ENCODE measurements at places on chromosomes 4 and X. TPM values are rescaled to one million over a fixed set of nuclear protein-coding genes. Genes with fewer than 3 reads are reported as not detected.

DNA sequence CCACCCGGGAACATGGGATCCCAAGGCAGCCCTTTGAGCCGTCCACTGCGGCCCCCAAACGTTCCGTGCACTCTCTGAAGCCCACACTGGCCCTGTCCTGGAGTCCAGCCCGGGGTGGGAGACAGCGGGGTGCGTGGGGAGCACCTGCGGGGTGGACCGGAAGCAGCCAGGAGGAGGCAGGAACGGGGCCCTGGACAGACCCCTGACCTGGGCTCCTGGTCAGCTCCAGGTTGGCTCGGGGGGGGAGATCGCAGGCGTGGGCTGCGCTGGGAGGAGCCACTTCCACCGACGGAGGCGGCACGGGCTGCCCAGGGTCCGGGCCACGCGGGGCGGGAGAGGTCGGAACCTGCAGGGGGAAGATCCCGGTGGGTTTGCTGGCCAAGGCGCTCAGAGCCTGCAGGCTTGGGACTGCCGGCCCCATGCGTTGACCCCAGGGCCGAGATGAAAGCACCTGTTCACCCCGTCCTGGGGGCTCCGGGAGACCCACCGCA is 5.7 kb upstream of the PLCXD1 start:
- DNase-seq, result peak; percentile 62
- no peaks in the 10 kb centered on the region for H3K27me3 ChIP-seq
- H3K4me1 ChIP-seq, result peaks cover 19% of the 10 kb centered on the region
- no peaks in the 10 kb centered on the region for H3K36me3 ChIP-seq
- peak overlapping the region; percentile 65 for H3K4me3 ChIP-seq

DNA sequence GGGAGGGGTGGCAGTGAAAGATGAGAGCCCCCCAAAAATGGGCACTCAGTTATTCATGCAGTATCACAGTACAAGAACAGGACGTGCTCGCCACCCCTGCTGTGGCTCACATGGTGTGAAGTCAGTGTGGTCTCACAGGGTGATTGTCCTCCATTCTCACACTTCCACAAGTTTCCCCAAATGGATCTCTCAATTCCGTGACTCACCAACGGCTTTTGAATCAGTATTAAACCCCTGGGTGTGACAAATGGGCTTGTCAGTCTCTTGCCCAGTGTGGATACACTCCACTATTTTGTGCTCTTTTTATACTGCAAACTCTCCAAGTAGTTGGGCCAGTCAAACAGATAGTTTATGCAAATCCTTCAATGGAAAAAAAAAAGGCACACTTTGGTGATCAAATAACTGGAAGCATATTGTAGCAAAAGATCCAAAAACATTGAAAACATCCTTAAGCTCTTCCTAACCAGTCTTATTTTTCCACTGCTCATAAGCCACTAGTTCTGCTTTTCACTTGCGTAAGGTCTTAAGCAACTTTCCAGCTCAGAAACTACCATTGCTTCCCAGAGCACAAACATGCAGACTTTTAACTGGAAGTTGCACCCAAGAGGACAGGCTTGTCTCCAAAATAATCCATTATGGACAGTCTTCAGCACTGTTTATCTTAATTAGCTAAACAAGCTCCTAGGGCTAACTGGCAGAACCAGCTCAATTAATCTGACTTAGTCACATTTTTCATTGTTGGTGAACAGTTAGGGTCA is 365.7 kb downstream of the PPP3CA start:
- no peaks in the 10 kb centered on the region for H3K27me3 ChIP-seq
- no peaks in the 10 kb centered on the region for H3K36me3 ChIP-seq
- no peak for DNase-seq
- H3K4me3 ChIP-seq, result no peak overlapping the region
- H3K4me1 ChIP-seq, result peaks cover 13% of the 10 kb centered on the region
- no peak overlapping the region for H3K27ac ChIP-seq

DNA sequence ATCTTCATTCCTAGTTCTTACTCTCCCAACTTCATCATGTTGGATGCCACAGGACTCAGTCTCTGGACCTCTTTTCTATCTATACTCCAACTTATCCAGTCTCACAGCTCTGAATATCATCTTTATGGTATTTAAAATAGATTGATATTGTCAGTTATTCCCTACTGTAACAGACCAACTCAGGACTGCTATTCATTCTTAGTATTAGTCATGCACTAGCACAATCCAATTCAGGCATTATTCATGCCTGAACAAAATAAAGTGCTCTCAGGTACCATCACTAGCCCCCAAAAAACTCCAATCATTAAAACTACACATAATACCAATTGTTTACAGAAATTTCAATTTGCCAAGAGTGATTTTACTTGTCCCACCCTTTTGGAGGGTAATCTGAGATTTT is 37.7 kb downstream of the FRYL start:
- peaks cover 13% of the 10 kb centered on the region for H3K4me1 ChIP-seq
- no peak overlapping the region for H3K27ac ChIP-seq
- H3K27me3 ChIP-seq, result no peaks in the 10 kb centered on the region
- no peak overlapping the region for H3K4me3 ChIP-seq
- DNase-seq, result no peak

Gene NHSL2
- 2.0 TPM for total RNA-seq

- no peaks in the 10 kb centered on the region for H3K27me3 ChIP-seq
- H3K36me3 ChIP-seq, result no peaks in the 10 kb centered on the region
- peaks cover 37% of the 10 kb centered on the region for H3K4me1 ChIP-seq
- no peak overlapping the region for H3K27ac ChIP-seq
These were observed 11.3 kb downstream of the RGS12 start for GRCh38 chr4:3303923-3304710.

DNA sequence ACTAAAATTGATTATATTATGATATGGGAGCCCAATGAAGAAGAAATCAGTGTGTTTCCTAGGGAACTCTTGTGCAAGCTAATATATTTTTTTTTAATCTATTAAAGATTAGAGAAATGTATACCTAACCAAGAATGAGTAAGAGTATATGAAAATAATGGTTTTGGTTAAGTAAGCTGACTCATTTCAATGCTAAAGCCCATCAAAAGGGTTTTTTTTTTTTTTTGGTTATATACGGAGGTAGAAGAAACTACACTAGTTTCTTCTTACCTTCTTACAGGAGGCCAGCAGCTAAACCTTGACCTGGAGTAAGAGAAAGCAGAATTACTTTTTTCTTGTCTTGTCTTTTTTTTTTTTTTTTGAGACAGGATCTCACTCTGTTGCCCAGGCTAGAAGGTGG is 27.5 kb downstream of the RUFY3 start:
- H3K4me3 ChIP-seq, result no peak overlapping the region
- DNase-seq, result no peak
- H3K4me1 ChIP-seq, result no peaks in the 10 kb centered on the region

Gene SCARB2
- 89.7 TPM for total RNA-seq

GRCh38 chrX:103741879-103742278 is 31.2 kb downstream of the TMEM31 start:
- H3K4me3 ChIP-seq, result no peak overlapping the region
- no peaks in the 10 kb centered on the region for H3K36me3 ChIP-seq
- DNase-seq, result no peak
- H3K4me1 ChIP-seq, result no peaks in the 10 kb centered on the region
- no peaks in the 10 kb centered on the region for H3K27me3 ChIP-seq

Gene INTU
- 7.7 TPM for total RNA-seq

Gene FATE1
- not detected for total RNA-seq

- DNase-seq, result no peak
- no peaks in the 10 kb centered on the region for H3K27me3 ChIP-seq
- H3K4me3 ChIP-seq, result no peak overlapping the region
- H3K36me3 ChIP-seq, result no peaks in the 10 kb centered on the region
These were observed 459.7 kb upstream of the FAT1 start for GRCh38 chr4:187183346-187183745.

DNA sequence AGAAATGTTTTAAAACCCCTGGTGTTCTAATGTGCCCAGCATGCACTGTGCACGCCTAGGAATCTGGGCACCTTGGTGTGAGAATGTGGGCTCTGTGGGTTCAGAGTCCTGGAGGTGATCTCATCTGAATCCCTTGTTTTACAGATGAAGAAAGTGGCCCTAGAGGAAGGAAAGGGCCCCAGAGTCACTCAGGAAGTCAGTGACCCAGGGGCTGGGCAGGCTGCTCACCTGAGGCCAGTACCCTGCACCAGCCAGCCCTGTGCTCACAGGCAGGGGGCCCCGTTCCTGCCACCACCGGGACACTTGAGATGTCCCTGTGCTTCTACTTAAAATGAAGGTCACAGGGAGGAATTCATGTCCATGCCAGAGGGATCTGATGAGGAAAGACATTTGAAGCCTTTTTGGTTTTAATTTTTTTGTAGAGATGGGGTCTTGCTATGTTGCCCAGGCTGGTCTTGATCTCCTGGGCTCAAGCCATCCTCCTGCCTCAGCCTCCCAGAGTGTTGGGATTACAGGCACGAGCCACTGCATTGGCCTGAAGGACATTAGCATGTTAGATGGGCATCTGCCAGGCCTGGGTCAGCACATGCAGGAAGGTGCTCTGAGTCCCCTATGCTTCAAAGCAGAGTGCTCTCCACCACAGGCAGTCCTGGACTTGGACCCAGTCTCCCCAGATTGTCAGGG is 7.4 kb upstream of the S100P start:
- peaks cover 13% of the 10 kb centered on the region for H3K4me1 ChIP-seq
- no peaks in the 10 kb centered on the region for H3K36me3 ChIP-seq
- no peaks in the 10 kb centered on the region for H3K27me3 ChIP-seq
- DNase-seq, result no peak
- no peak overlapping the region for H3K27ac ChIP-seq

- H3K4me3 ChIP-seq, result no peak overlapping the region
- no peak overlapping the region for H3K27ac ChIP-seq
- no peak for DNase-seq
- no peaks in the 10 kb centered on the region for H3K27me3 ChIP-seq
- H3K36me3 ChIP-seq, result no peaks in the 10 kb centered on the region
These were observed 1367.0 kb downstream of the PCDH7 start for GRCh38 chr4:32087211-32087610.
